Lower leg skin (tissue), 4 donors: ENCODE measurements at places on chromosomes 7 and 10. TPM values are rescaled to one million over a fixed set of nuclear protein-coding genes. Genes with fewer than 3 reads are reported as not detected.

DNA sequence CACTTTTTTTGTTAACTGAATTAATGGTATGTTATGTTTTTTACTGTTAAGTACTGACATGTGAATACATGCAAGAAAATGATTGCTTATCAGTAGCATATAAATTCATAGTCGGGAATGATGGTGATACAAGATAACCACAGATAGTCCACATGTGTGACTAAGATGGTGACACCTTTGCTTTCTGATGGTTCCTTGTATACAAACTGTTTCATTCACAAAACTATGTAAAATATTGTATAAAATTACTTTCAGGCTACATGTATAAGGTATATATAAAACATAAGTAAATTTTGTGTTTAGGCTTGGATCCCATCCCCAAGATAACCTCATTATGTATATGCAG, 10.0 kb downstream of the CISD1 start:
- DNase-seq = no peak

Gene CPVL
- total RNA-seq = 17.5 TPM

Gene LDB3
- 2.9 TPM for total RNA-seq

GRCh38 chr10:26787362-26787761, 73.4 kb downstream of the ABI1 start:
- DNase-seq = no peak

Gene PRSS37
- not detected for total RNA-seq

DNA sequence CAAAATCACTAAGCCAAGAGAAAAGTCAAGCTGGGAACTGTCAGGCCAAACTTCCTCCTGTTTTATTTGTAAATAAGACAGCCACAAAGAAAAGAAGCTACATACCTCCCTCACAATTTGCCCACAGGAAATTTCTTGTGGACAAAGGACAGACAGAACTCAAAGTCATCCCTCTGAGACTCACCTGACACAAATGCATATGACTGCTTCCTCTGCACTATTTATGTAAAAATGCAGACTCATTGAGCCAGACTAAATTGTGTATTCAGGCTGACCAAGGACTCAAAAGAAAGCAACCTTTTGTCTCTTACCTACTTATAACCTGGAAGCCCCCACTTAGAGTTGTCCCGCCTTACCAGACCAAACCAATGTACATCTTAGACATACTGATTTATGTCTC, 11.8 kb downstream of the TOMM7 start:
- no peak for DNase-seq

Gene RRP12
- 14.6 TPM for total RNA-seq

GRCh38 chr7:127979113-127979727, 52.0 kb downstream of the LRRC4 start:
- no peak for DNase-seq

- DNase-seq = no peak
These were observed 32.4 kb upstream of the SEMA3E start for GRCh38 chr7:83681200-83681778.

Gene MMP21
- not detected for total RNA-seq

Gene LRRD1
- total RNA-seq = not detected

Gene USP6NL
- 27.2 TPM for total RNA-seq

GRCh38 chr7:133735222-133735621, 391.9 kb upstream of the LRGUK start:
- DNase-seq = no peak

DNA sequence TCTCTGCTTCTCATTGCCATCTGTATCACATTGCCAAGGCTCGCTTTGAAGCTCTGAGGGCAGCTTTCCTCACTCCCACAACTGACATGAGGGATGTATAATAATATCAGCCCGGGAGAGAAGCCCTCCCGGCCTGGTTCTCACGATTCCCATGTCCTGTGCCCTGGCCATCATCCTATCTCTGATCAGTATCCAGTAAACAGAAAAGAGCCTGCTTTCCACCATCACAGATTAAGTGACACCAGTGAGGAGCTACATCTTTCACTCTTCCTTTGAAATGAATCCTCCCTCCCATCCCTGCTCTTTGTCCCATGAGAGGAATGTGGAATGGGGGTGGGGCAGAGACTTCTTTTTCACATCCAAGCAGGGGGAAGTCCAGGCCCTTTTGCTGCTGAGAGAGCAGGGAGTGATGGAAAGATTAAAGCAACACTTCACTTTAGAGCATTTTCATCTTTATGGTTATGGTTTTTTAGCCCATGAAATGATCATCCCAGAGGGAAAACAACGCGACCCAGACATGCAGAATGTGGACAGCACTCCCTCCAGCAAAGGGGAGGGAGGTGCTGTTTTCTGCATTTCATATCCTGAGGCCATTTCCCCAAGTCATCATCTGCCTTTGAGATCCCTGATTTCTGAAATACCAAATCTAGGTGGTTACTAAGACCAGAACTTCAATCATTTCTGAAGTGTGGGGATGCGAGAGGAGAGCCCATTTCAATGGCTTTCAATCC, 84.6 kb upstream of the LYZL1 start:
- DNase-seq = no peak

GRCh38 chr10:50582046-50582445, 41.7 kb downstream of the SGMS1 start:
- DNase-seq = no peak

DNA sequence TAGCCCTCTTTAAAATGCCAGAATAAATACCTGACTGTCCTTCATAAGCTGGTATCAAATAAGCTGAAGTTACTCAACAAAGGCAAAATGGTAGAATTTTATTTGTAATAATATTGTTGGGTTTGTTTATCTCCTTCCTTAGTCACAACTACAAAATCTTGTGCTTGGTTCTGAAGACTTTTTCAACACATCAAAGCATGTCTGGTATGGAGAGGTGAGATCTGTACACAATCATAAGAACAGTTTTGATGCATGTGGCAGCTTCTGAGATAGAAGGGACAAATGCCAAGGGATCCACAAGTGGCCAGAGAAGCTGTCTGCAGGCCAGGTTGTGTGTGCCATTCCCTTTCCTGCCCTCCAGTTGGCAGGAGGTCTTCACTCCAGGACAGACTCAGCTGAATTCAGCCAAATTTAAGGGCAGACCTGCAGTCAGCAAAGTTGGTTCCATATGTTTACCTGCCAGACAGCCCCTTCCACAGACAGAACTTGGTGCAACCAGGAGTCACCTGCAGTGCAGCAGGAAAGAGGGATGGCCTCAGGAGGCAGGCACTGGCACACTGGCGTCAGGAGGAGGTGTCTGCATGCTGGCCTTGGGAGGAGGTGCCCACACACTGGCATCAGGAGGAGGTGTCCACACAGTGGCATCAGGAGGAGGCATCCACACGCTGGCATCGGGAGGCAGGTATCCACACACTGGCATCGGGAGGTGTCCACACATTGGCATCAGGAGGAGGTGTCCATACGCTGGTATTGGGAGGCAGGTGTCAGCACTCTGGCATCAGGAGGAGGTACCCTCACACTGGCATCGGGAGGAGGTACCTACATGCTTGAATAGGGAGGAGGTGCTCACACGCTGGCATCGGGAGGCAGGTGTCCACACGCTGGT, 93.1 kb upstream of the IKZF1 start:
- no peak for DNase-seq

DNA sequence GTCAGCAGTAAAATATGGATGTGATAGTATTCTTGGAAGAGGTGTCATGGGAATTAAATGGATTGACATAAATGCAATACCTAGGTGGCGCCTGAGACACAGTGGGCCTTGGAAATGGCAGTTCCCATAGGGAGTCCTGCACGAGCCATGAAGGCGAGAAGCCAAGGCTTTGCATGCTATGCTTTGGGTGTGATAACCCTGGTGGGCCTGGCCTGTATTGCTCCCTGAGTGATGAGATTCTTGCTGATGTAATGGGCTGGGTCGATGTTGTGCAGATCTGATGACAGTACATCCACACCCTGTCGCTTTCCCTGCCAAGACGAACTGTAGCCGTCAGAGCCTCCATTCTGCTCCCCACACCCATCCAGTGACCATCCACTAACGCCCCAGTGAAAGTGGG, 46.4 kb downstream of the CREB5 start:
- DNase-seq = no peak

Gene PLEKHA8
- 6.3 TPM for total RNA-seq
